NCI-H187 (cell line): ENCODE measurements at places on chromosomes 3 and 15.

DNA sequence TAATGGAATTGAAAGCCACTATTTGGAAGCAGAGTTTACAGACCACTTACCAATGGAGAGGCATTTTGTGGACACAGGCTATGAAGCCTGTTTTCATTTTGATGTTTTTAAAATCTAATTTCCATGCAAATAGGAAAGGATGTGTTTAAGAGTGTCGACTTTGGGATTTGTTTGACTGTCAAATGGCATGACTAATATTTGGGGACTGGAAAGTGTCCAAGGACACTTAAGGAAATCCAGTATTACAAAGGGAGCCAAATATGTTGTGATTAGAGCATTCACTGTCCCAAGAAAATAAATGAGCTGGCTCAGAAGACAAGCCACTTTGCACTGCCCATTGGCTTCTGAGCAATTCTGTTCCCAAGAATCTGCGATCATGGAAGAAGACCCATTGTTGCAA lies 34.0 kb upstream of the SLC6A11 start:
- DNase-seq, result no peak

DNA sequence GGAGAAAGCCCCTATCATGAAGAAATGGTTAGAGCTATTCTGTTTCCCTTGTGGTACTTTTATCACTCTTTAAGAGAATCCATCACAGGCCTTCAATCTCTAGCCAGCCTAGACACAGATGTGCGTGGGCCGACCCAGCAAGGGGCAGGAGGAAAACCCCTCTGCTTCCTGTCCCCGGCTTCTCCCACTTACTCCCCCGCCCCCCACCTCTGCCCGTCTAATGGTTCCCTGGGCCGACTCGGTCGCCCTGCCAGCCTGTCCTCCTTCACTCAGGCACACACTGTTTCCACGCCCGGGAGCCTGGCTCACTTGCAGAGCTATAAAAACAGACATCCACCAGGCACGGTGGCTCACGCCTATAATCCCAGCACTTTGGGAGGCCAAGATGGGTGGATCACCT lies 58.3 kb upstream of the TFRC start:
- DNase-seq, result no peak

DNA sequence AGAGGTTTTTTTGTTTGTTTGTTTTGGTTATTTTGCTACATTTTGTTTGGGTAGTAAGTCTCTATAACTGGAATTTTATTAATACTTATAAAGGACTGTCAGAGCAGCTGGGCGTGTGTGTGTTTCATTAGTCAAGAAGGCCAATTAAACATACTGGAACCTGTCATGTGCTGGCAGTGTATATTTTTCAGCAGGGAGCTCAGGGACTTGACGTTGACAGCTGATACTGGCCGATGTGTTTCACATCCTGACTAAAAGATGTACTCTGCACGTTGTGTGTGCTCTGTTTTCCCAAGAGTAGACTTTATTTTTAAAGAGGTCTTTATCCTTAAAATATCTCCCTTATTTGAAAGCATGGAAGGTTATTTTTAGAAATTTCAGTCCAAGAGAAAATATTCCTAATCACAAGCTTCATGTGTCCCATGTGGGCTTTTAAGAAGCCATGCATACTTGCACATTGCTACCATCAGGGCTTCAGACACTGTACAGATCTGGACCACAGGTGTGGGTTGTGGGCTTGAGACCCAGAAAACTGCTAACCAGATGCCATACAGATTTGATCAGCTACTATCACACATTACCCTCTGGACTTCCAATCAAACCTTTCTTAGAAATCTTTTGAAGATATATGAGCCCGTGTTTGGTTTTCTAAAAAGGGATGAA lies 135.9 kb downstream of the FEZF2 start:
- no peak for DNase-seq

- no peak for DNase-seq
Measured at GRCh38 chr3:159620281-159620680, 368.4 kb upstream of the IL12A start.

GRCh38 chr15:73287019-73287418 lies 81.7 kb downstream of the HCN4 start:
- DNase-seq, result no peak

DNA sequence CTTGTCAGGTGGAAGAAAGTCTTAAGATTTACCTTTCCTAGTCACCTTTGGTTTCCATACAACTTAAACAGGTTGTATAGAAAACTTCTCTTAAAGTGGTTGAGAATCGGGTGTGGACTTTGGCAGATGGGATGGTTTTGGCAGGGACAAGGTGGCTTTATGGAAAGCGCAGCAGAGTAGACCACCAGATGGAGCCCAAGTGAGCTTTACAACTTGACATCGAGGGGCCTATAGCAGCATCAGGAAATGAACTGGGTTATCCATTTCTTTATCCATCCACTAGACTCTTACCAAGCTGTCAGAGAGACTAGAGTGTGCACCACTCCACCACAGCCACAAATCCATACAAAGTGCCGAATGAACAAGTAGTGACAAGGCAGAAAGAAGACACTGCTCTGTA lies 85.3 kb upstream of the MBNL1 start:
- no peak for DNase-seq

- DNase-seq, result no peak
Measured at GRCh38 chr3:31105438-31106077, 211.1 kb upstream of the GADL1 start.

DNA sequence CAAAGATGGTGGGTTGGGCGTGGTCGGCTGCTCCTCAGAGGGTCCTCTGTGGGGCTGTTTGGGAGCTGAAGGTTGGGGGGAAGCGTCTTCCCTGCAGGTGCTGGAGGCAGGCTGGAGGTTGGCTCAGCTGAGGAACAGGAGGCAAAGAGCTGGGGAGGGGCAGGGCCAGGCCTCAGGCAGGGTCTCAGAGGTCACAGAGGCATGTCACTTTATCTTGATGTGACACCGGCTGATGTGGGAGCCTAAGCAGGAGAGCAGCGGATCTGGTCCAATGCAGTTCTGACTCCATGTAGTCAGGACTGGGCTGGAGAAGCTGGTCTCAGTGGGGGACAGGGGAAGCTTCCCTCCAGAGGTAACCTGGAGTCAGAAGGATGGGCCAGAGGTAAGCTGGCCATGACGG lies 7.7 kb upstream of the GNAT1 start:
- no peak for DNase-seq

DNA sequence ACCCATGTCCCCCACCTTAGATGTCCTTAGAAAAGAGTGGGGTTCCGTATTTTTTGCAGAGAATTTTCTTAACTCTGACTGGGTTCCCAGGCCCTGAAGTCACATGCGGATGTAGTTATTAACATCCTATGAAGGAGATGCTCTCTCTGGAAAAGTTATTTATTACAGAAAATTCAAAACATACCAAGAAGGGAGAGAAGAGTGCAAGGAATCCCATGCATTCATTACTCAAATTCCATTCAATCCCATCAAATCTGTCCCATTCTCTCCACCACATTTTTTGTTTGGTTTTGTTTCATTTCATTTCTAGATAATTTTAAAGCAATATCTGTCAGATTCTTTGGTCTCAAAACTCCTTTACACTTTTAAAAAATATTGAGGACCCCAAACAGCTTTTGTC lies 34.3 kb upstream of the ANKRD34C start:
- DNase-seq, result no peak

GRCh38 chr3:33145901-33146580 lies 32.2 kb downstream of the CRTAP start:
- DNase-seq, result no peak

DNA sequence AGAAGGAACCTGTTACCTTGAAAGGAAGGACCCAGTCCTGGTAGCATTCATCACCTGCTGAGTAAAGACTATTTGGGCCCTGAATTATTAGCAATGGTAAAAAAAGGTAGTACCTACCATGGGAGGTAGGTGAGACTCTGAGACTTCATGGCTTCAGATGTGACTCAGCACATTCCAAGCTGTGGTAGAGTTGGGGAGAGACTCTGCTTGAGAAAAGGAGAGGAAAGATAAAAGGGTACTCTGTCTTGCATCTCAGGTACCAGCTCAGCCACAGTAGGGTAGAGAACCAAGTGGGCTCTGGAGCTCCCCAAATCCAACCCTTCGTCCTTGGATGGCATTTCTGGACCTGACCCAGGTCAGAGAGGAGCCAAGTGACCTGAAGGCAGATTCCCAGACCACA lies 430.4 kb downstream of the TBL1XR1 start:
- DNase-seq, result no peak

GRCh38 chr15:39462691-39463090 lies 118.2 kb upstream of the THBS1 start:
- no peak for DNase-seq

DNA sequence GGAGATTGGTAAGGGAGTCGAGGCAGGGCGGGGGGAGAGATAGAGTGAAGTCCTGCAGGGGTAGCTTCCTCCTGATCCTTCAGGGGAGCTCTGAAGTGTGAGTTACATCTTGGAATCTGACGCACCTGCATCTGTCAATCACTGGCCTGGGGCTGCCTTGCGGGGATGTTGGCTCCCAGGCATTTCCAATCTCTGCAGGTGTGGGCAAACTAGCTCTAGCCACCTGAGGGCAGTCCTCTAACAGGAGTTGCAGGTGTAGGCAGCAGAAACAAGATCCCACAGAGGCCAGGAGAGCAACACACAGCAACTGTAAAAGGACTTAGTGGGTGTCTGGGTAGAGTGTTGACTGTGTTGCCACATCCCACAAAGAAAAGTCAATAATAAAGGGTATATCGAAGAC lies 63.6 kb downstream of the ZNF621 start:
- no peak for DNase-seq

DNA sequence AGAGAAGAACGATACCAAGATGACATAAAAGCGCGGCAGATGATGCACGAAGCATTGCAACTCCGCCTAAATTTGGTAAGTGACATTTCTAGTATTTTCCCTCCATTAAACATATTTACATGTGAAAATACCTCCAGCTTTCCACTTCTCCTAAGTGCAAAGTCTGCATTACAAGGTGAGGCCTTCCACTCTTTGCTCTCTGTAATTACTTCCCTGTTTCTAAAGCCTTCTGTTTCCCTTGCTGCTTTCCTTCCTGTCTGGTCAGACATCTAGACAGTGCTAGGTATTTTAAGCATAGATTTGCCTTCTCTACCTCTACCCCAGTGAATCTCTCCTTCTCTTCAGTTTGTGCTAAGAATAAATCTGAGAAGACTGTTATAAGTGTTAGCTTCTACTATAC lies 1.9 kb downstream of the P2RY12 start:
- DNase-seq, result no peak

- DNase-seq, result no peak
Measured at GRCh38 chr15:48307586-48307985, 23.6 kb upstream of the DUT start.

DNA sequence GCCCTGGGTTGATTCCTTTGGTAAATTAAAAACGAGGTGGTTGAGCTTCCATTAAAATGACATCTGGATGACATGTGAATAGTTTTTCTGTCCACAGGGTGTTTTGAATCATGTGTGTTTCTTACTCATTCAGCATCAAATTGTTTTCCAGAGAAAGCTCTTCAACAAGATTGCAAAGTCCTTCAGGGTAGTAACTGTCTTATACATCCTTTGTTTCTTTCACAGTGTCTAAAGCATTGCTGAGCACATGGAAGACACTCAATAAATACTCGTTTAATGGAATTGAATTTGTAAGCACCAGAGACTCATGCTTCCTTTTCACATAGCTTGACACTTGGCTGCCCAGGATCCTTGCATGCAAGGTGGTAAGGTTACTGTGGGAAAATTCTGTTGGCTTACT lies 223.1 kb upstream of the CNTN6 start:
- DNase-seq, result no peak

DNA sequence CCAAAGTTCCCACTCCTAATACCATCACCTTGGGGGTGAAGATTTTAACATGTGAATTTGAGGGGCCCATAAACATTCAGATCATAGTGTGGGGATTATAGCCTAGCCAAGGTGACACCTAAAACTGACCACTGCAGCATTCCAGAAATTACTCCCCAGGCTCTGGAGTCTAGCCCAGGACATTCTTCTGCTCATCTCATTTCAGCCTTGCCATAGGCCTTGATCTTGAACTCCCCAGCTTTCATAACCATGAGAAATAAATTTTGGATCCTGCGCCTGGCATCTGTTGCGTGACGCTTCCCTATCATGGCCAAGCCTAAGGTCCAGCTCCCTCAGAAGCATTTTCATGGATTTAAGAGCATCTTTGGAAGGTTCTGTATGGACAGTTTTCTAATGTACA lies 502.9 kb upstream of the THBS1 start:
- no peak for DNase-seq

DNA sequence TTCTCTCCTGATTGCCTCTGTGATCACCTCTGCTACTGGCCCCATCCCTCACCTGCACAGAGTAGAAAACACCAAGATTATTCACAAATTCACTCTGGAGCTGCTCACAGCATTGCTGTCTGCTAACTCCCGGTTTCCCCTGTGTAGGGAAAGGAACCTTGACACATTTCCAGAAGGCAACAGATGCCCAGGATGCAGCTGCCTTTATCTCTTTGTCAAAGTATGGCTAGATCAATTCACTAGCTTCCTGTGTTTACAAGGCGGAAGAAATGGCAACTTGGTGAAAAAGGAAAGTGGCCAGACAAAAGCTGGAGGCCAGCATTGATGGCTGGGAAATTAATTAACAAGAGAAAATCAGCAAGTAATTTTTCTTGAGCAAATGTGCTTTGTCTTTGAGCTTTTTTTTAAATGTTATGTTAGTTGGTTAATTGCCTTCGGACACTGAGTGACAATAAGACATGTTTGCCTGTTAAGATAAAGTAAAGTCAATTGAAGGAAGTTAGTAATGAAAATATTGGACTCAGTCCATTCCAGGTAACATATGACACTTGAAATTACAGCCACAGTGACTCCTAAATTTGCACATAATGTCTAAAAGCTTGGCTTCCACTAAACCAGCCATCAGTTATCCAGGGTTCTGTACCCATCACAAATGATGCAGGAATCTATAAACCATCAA lies 394.6 kb upstream of the IL12A start:
- DNase-seq, result no peak

DNA sequence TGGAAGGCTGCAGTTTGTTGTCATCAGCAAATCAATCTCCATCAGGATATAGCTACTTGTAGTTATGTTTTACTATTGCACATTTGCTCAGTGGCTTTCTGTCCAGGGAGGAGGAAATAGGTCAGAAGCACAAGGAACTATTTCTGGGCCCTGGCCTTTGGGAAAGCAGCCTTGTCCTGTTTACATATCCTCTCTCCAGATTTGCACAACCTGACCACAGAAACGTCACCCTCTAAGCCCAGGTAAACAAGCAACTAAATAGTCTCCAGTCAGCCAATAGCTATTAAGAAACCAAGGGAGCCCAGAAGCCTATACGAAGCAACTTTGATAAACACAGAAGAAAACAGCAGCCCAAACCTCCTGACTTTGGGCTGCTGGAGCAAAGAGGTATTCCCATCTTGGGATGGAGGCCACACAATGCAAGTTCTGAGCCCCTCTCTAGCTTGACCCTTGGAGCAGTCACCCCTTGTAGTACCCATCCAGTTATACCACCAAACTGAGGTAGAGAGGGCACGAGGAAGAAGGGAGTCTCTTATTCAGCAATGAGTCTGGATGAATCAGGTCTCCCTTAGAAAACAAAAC lies 2.3 kb upstream of the FEM1B start:
- no peak for DNase-seq

- no peak for DNase-seq
Measured at GRCh38 chr3:9088441-9089353, 125.4 kb upstream of the RAD18 start.

- DNase-seq, result no peak
Measured at GRCh38 chr3:168083906-168084305, 11.8 kb downstream of the GOLIM4 start.
